ENCODE measurements at places on chromosomes 13 and 19.

DNA sequence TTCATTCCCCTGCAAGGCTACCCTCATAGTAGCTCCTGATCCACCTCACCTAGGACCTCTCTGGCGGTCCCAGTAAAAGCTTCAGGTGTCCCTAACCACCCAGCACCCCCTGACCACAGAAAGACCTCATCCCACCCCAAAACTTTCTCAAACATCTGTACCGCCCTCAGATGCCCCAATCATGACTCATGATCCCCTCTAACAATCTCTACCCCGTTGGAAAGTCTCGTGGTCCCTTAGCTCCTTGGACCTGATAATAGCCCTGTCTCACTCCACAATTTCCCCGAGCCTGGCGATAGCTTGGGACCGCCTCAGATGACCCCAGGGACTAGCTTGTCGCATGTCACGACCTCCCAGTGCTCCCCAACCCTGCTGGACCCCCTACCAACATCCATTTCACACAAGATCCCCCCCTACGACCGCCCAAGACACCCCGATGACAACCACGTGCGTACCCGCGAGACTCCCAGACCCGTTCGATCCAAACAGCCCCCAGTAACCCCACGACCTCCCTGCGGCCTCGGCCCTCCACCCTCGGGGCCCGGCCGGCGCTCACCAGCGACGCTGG lies 450 bp downstream of the NDUFA11 start:
- no peak for DNase-seq

DNA sequence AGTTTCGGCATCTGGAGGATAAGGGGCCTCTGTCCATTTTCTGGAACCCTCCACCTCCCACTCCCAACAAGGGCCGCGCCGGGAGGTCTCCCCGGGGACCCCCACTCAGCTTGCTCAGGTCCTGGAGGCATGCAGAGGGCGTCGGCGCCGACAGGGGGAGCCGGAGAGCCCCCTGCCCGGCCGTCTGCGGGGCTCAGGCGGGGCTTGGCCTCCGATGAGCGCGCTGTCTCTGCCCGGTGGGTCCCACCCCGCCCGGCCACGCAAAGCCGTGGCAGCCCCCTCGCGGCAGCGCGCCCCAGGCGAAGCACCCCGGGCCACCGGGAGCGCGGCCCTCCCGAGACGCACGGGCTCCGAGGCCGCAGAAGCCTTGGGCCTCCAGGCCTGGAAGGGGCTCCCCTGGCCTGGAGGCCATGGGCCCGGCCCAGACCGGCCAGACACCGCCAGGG lies 149.7 kb upstream of the ZNF536 start:
- no peak for DNase-seq

DNA sequence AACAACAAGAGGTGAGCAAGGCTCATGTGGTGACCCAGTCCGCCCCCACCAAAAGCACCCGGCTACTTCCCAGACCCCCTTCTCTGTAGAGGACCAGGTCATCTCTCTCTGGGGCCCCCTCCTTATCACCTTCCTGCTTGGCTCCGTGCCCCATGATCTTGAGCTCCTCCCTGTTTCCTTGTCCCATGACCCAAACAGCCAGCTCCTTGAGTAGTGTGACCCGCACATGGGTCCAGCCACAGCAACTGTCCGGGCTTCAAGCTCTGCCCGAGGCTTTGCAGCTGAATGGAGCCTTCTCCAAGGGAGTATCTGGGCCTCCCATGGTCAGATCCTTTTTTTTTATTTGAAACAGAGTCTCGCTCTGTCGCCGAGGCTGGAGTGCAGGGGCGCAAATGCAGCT lies 61.8 kb downstream of the MYO9B start:
- DNase-seq: no peak

- no peak for DNase-seq
Observed at GRCh38 chr19:42563352-42564210, 31.1 kb downstream of the CEACAM8 start.

GRCh38 chr13:47420568-47420967 lies 523.7 kb upstream of the HTR2A start:
- DNase-seq: no peak

DNA sequence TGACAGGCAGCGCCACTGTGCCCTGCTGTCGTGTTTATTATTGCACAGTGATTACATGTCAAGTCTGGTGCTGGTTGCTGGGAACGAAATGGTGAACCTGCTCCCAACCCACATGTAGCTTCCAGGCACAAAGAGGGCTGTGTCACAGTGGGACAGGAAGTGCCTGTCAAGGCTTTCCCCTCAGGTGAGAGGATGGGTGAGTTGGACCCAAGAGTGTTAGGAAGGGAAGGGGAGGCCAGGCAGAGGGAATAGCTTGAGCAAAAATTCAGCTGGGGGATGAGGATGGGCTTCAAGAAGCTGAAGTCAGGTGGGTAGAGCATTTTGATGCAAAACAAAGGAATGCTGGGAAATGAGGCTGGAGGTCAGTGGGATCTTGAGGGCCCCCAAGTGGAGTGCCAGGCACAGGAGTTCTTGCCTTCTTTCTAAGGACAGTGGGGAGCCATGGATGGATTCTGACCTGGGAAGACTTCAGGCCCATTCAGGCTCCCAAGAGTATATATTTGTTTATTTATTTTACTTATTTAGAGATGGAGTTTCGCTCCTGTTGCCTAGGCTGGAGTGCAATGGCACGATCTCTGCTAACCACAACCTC lies 8.5 kb upstream of the QTRT1 start:
- no peak for DNase-seq

DNA sequence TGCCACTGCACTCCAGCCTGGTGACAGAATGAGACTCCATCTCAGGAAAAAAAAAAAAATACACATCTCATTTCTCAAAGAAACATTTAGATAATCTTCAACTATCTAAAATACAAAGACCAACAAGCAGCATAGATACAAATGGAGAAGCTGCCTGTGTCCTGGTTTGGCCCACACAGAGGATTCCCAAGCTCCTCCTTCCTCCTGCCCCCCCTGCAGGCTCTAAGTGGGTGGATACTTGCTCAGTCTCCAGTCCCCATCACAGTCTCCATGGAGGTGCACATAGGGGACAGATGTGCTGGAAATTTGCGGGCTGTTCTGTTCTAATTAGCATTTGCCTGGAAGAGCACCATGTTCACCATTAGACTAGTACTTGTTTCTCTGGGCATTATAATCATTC lies 59.9 kb downstream of the ABCC4 start:
- DNase-seq: no peak

GRCh38 chr13:43388282-43389034 lies 365.1 kb downstream of the DNAJC15 start:
- no peak for DNase-seq

DNA sequence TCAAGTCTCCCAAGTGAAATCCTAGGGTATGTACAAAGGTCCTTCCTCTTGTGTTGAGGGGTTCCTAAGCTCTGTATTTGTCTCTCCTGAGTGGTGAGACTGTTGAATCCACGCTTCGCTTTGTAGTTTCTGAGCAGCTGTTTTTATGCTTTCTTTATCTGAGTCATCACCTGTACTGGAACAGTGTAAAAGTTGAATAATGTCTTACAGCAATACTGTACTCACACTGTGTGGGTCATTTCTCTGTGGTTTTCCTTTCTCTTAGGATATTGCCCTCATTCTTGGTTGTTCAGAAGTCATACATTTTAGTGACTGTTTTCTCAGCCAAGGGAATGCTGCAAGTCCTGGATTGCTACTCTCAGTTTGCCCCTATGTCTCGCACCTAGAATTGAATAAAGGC lies 1596.6 kb downstream of the SLITRK5 start:
- no peak for DNase-seq

DNA sequence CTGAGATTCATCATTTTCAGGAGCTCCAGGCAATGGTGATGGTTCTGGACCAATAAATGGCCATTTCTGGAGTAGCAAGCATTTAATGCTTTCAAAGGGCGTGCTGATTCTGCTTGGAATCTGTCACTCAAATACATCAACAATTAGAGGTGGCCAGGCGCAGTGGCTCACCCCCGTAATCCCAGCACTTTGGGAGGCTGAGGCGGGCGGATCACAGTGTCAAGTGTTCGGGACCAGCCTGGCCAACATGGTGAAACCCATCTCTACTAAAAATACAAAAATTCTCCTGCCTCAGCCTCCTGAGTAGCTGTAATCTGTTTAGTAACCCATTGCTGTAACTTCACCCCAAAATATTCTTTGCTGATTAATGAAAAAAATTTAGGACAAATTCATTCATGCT lies 1574.2 kb downstream of the EFNB2 start:
- DNase-seq: no peak

DNA sequence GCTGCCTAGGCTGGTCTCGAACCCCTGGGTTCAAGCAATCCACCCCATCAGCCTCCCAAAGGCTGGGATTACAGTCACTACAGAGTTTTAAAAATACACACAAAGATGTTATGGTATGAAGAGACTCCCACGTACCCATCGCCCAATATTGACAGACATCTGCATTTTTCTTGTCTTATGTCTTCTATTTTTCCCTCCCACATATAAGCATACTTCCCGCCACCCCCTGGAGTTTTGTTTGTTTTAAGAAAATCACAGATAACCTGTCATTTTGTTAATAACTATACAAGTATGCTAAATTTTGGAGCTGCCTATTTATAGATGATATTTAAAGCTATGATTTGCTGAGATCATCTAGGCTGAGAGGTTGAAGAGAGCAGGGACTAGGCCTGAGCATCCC lies 6.2 kb upstream of the SMG9 start:
- DNase-seq: no peak

DNA sequence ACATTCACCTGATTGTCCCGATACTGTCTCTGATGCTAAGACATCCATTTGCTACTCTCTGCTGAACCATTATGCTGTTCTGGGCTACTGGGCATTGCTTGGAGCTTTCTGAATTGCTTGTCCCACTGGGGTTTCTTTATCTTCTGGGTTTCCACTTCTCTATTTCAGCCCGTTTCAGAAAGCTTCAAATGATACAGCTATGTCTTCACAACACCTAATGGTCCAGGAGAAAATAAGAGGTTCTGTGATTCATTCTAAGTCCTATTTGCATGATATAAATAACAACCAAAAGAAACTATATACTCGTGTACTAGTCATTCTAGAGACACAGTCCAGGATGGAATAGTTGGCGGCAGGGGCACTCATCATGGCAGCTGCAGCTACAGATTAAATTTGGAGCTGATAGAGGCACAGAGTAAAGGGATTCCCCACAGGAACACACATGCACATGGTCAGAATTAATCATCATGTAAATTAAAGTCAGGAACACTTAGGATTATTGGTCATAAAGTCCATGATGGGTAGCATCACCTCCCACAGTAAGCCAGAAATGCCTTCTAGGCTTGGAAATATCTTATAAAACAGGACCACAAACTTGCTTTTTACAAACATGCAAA lies 33.3 kb upstream of the SCEL start:
- DNase-seq: no peak

DNA sequence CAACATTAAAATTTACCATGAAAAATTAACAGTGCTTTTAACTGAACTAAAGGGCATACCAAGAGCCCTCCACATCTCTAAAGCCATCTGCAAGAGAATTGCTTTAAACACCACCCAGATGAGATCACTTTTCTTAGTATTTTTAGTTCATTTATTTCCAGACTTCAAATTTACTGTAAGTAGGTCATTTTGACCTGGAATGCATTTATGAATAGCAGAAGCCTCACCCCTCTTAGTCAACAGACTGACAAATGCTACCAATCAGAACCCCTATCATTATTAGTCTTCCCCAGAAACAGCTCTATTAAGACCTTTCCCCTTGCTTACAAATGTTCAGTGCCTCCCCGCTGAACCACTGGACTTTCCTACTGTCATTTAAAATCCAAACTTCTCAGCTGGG lies 27.3 kb downstream of the RUBCNL start:
- DNase-seq: no peak

GRCh38 chr19:42202290-42202880 lies 15.1 kb downstream of the DEDD2 start:
- no peak for DNase-seq

GRCh38 chr13:113802761-113803160 lies 43.7 kb downstream of the TMEM255B start:
- DNase-seq: no peak

DNA sequence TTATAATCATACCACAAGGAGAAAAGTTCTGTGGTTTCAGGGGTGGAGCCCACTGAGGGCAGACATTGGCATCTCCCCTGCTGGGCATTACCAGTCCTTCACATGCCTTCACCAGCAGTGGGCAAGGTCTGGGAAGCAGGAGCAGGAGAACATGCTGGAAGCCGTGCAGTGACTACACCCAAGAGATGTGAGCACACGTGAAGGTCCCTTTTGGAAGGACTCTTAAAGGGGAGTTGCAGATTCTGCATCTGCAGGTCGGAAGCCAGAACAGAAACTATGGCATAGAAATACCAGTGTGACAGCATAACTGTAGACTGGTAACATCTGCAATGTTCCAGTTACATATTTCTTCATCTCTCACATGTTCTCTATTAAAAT lies 26.9 kb upstream of the KL start:
- no peak for DNase-seq

GRCh38 chr13:112877539-112877938 lies 91.5 kb upstream of the MCF2L start:
- no peak for DNase-seq

GRCh38 chr19:11045536-11045935 lies 43.7 kb upstream of the LDLR start:
- no peak for DNase-seq

DNA sequence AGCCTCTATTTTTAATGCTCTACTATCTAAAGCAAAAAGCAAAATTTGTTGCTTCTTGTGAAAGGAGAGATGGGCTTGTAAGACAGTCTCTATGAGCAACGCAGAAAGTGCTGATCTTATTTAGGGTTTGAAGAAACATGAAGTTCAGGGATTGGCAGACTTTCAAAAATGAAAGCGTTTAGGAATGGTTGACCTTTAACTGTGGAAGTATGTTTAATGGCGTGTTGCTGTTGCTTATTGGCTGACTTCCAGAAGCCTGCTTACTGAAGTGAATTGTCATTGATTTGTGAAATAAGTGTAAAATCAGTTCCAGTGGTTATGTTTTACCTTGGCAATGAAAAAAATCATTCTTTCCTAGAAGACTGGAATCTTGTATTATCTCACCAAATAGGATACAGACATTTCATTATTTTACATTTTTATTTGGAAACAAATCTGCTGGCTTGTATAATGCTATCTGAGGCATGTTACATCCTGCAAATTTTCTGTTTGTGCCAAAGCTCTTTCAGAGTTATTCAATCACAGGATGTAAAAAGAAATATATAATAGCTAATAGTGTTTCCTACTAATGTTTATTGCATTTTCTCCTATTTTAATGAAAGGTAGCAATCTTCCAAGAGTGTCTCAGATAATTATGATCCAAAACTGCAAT lies 221.3 kb upstream of the SLITRK6 start:
- DNase-seq: no peak

DNA sequence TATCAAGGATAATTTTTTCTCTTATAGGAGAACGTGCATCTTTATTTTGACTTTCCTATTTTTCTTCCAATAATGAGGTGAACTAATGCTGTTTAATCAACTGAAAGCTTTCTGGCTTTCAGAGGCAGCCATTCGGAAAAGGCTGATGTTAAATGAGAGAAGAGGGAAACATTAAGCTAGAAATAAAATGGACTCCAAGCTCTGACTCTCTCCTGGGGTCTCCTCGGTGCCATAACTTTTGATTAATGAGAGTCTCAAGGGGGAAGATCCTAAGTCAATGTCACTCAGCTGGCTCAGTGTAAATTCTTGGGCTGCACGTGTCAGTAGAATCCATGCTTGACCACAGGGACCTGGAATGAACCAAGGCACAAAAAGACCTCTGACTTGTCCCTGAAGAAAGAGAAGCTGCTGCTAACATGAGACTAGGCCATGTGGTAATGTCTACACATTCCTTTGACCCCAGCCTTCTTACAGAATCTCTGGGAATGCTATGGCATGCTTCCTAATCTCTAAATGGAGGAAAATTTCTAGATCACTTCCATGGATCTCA lies 152.2 kb upstream of the RFC3 start:
- no peak for DNase-seq

- no peak for DNase-seq
Observed at GRCh38 chr13:19713186-19713965, 69.4 kb downstream of the PSPC1 start.

Data from stimulated activated CD8-positive, alpha-beta memory T cell treated with anti-CD3 and anti-CD28 coated beads, Interleukin-7, amount 100 ng/mL, for 24 hours (primary cell).